ENCODE measurements at places on chromosomes 6 and 20. TPM values are rescaled to one million over a fixed set of nuclear protein-coding genes. Genes with fewer than 3 reads are reported as not detected.

- peak overlapping the region; percentile 73 for H3K27ac ChIP-seq
- peak; percentile 78 for DNase-seq
- peaks cover 8% of the 10 kb centered on the region for H3K4me1 ChIP-seq
- no peaks in the 10 kb centered on the region for H3K27me3 ChIP-seq
- no peak overlapping the region for H3K4me3 ChIP-seq
Measured at GRCh38 chr20:17822039-17822438, 122.3 kb downstream of the BANF2 start.

DNA sequence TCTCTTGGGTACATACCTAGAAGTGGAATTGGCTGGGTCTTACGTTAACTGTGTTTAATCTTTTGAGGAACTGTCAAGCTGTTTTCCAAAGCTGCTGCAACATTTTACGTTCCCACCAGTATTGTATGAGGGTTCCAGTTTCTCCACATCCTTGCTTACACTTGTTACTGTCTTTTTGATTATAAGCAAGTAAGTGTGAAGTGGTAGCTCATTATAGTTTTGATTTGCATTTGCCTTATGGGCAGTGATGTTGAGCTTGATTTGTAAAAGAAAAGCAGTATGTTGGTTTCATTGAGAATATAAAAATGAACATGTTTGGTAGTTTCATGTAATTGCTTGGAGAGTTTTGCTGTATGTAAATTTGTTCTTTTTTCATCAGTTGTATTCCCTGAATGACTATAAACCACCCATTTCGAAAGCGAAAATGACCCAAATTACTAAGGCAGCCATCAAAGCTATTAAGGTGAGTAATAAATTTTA, 40.4 kb downstream of the SCAF8 start:
- DNase-seq, result no peak
- no peak overlapping the region for H3K27ac ChIP-seq
- H3K36me3 ChIP-seq, result no peaks in the 10 kb centered on the region
- peaks cover 25% of the 10 kb centered on the region for H3K4me1 ChIP-seq

GRCh38 chr6:111171577-111172400, 84.5 kb downstream of the SLC16A10 start:
- no peak for DNase-seq
- no peak overlapping the region for H3K4me3 ChIP-seq
- no peaks in the 10 kb centered on the region for H3K4me1 ChIP-seq
- no peak overlapping the region for H3K27ac ChIP-seq
- no peaks in the 10 kb centered on the region for H3K36me3 ChIP-seq

DNA sequence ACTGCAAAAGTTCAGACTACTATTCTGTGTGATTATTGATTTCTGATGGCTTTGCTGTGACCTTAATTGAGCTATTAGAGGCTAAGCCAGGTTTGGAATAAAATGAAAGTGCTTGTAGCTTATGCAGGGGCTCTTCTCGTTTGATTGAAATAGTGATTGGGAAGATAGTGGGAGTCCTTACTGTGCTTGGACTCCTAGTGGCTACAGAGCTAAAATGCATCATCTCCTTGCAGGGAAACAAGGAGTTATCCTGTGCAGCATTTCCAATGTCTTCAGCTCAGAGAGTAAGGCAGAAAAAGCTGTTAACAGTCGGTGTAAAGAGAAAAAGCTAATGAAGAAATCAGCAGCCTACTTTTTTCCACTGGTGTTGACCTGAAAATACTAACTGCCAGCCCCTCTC, 173.5 kb downstream of the SLC35F1 start:
- DNase-seq, result no peak
- H3K27ac ChIP-seq, result no peak overlapping the region
- no peak overlapping the region for H3K4me3 ChIP-seq
- no peaks in the 10 kb centered on the region for H3K4me1 ChIP-seq

GRCh38 chr6:134372603-134373281, 54.8 kb upstream of the SGK1 start:
- peak overlapping the region; percentile 28 for H3K27ac ChIP-seq
- DNase-seq, result no peak
- H3K36me3 ChIP-seq, result no peaks in the 10 kb centered on the region
- H3K27me3 ChIP-seq, result no peaks in the 10 kb centered on the region
- peaks cover 6% of the 10 kb centered on the region for H3K4me1 ChIP-seq

DNA sequence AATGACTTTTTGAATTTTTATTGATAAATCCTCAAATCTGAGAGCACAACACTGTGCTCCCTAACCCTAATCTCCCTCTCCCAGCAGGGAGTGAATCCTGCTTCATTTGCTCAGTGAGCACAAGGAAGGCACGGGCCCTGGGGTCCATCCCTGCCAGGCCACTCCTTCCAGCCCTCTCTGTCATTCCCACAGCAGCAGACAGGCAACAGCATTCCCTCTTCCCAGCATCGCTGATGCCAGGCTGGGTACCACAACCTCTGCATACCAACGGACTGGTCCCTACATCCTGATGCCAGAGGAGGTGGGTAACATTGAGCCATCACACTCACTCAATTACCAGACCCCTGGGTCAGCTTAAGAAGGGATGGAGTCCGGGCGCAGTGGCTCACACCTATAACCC, 34.2 kb downstream of the MRPL14 start:
- no peak overlapping the region for H3K4me3 ChIP-seq
- H3K27ac ChIP-seq, result no peak overlapping the region
- no peak for DNase-seq
- no peaks in the 10 kb centered on the region for H3K4me1 ChIP-seq
- H3K27me3 ChIP-seq, result no peaks in the 10 kb centered on the region

DNA sequence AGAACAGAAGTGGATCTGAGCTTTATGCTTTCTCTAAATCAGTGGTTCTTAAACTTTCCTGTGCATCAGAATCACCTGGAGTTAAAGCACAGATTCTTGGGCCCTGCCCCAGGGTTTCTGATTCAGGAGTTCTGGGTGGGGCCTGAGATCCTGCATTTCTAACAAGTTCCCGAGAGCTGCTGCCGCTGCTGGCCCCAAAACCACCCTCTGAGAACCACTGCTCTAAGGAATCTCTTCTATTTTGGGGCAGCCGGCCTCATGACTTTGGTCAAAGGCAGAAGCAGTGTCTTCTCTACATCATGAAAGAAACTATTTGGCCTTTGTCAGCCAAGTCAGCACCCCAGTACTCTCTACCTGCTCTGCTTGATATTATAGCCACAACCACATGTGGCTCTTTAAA, 42.1 kb upstream of the RIN2 start:
- H3K36me3 ChIP-seq, result no peaks in the 10 kb centered on the region
- no peaks in the 10 kb centered on the region for H3K27me3 ChIP-seq
- DNase-seq, result no peak

GRCh38 chr20:47318027-47318585, 38.4 kb downstream of the ZMYND8 start:
- H3K4me3 ChIP-seq, result no peak overlapping the region
- DNase-seq, result peak; percentile 48
- no peaks in the 10 kb centered on the region for H3K27me3 ChIP-seq
- peaks cover 100% of the 10 kb centered on the region for H3K4me1 ChIP-seq
- no peaks in the 10 kb centered on the region for H3K36me3 ChIP-seq
- peak overlapping the region; percentile 99 for H3K27ac ChIP-seq

DNA sequence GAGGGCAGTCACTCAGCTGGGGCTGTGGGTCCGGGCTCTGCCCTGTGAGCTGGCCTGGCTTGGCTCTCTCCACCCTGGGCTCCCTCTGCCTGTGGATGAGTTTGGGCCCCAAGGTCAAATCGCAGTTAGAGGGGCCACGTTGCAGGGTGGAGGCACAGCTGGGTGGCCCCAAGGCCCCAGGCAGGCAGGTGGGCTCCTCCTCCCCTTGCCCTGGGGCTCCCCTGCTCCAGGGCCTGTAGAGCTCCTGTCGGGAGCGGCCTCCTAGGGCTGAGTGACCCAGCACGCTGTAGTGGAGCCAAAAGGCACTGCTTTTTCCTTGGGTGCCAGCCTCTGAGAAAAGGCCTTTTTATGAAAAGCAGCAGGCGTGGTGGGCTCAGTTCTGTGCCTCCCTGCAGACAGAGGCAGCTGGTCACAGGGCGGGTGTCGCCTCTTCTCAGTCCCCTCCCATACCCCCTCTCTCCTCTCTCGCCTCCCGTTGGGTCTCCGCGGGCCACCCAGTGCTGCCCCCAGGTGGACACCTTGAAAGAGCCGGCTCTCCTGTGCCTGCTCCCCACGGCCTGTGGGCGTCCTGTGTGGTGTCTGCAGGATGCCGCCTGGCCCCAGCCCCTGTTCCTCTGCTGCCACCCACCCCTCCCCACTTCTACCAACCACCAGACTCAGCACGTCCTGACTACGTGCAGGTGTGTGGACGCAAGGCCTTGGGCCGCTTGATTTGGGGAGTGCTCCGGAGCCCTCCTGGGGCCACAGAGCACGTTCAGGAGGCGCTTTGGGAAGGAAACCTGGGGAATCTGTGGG, 13.2 kb downstream of the SS18L1 start:
- peak; percentile 55 for DNase-seq
- H3K4me3 ChIP-seq, result no peak overlapping the region
- H3K27me3 ChIP-seq, result no peaks in the 10 kb centered on the region
- H3K27ac ChIP-seq, result no peak overlapping the region

- no peaks in the 10 kb centered on the region for H3K36me3 ChIP-seq
- no peak for DNase-seq
- peak overlapping the region; percentile 67 for H3K27ac ChIP-seq
- H3K27me3 ChIP-seq, result no peaks in the 10 kb centered on the region
- H3K4me3 ChIP-seq, result peak overlapping the region; percentile 40
Measured at GRCh38 chr20:44650771-44651433, 597 bp downstream of the ADA start.

DNA sequence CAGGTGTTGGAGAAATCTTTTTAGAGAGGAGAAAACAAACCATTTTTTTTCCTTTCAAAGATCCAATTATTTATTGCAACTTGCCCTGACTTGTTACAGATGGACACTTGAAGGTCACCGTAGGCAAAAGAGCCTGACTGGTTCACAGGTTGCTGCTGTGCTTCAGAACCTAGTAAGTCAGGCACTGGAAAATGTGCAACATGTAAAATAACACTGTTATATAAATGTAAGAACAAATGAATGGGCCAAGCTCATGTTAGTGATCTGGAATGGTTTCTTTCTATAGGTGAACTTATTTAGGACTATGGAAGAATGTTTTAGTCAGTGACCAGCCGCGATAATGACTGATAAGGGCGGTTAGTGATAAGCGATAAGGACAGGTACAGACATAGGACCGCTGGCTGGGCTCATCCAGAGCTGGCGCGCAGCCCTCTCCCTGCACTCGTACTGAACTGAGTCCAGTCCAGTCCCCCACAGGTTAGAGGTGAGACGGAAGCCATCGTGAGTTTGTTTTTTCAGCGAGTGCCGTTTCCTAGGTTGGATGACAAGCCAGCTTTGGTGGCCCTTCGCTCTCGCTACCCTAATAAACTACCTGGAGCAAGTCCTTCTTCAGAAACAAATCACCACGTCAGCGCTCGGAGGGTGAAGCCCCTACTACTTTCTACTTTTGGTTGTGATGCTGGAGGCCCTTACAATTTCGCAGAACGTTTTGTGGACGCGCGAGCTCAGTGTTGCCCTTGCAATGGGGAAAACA, 94.4 kb upstream of the PRDM1 start:
- H3K4me1 ChIP-seq, result no peaks in the 10 kb centered on the region
- peak; percentile 47 for DNase-seq
- peaks cover 8% of the 10 kb centered on the region for H3K27me3 ChIP-seq
- no peaks in the 10 kb centered on the region for H3K36me3 ChIP-seq

GRCh38 chr6:36130667-36131510, 576 bp downstream of the MAPK13 start:
- peak overlapping the region; percentile 38 for H3K4me3 ChIP-seq
- H3K4me1 ChIP-seq, result peaks cover 15% of the 10 kb centered on the region
- peak; percentile 77 for DNase-seq

- H3K4me3 ChIP-seq, result no peak overlapping the region
- H3K4me1 ChIP-seq, result no peaks in the 10 kb centered on the region
- H3K27ac ChIP-seq, result no peak overlapping the region
- no peak for DNase-seq
- H3K36me3 ChIP-seq, result no peaks in the 10 kb centered on the region
Measured at GRCh38 chr20:11084508-11084907, 410.7 kb upstream of the JAG1 start.

- no peaks in the 10 kb centered on the region for H3K36me3 ChIP-seq
- no peaks in the 10 kb centered on the region for H3K4me1 ChIP-seq
- no peaks in the 10 kb centered on the region for H3K27me3 ChIP-seq
- no peak overlapping the region for H3K4me3 ChIP-seq
- no peak for DNase-seq
- no peak overlapping the region for H3K27ac ChIP-seq
Measured at GRCh38 chr6:164693944-164694343, 615.5 kb downstream of the C6orf118 start.

- no peaks in the 10 kb centered on the region for H3K27me3 ChIP-seq
- no peaks in the 10 kb centered on the region for H3K36me3 ChIP-seq
- H3K4me3 ChIP-seq, result no peak overlapping the region
- no peak for DNase-seq
Measured at GRCh38 chr6:125818225-125818657, 27.5 kb downstream of the NCOA7 start.

GRCh38 chr6:153727885-153728284, 311.2 kb upstream of the OPRM1 start:
- no peak overlapping the region for H3K27ac ChIP-seq
- no peaks in the 10 kb centered on the region for H3K36me3 ChIP-seq
- H3K27me3 ChIP-seq, result no peaks in the 10 kb centered on the region

DNA sequence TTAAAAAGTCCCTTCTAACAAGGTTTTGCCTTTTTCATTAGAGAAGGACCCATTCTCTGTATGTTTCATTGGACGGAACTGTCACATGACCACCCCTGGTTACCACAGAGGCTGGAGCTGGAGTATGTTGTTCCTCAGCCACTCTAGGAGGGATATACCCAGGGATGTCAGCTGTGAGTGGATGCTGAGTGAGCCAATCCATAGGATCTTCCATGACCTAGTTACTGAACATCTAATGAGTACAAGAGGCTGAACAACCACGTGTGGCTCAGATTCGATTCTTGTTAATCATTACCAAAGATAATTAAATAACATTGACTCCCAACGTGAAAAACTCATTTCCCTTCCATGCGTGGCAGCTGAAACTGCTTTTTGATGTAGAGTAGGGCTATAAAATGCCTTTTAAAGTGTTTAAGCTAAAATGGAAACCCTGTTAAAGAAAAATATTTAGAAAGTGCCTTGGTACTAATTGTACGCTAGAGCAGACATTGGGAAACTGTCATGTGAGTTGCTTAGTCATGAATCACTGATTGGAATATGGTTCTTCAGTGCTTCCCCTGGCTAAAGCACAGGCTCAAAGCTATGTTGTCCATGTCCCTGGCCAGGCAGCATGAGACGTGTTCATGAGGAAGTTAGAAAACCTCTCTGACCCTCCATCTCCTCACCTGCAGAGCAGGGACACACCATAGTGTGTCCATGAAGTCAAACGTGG, 256.1 kb downstream of the ZNF217 start:
- no peak overlapping the region for H3K4me3 ChIP-seq
- no peak overlapping the region for H3K27ac ChIP-seq
- no peak for DNase-seq
- H3K27me3 ChIP-seq, result no peaks in the 10 kb centered on the region
- H3K36me3 ChIP-seq, result no peaks in the 10 kb centered on the region

C6orf118 gene
- 0.59 TPM for total RNA-seq

TPD52L1 gene
- 392 TPM for total RNA-seq

FERMT1 gene
- total RNA-seq, result 11.6 TPM
